ENCODE measurements at places on chromosomes 3 and 15.

GRCh38 chr15:26842391-26842790 is 24.5 kb upstream of the GABRA5 start:
- no peak for DNase-seq

DNA sequence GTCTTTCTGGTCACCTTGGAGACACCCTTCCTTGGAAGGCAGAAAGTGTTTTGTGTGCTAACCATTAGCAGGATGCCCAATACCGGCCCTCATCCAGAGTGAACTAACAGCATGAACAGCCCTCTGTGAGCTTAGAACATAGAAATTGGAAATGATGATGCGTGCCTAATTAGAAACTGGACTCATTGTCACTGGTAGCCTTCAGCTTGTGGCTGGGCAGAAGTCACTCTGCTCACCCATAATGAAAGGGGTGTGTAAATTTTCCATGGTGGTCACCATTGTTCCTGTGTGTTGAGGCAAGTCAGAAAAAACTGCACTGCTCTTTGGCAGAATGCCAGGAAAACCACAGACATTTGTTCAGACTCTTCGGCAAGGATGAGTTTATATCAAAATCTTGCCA is 74.7 kb upstream of the CNTN4 start:
- DNase-seq, result peak; percentile 19

DNA sequence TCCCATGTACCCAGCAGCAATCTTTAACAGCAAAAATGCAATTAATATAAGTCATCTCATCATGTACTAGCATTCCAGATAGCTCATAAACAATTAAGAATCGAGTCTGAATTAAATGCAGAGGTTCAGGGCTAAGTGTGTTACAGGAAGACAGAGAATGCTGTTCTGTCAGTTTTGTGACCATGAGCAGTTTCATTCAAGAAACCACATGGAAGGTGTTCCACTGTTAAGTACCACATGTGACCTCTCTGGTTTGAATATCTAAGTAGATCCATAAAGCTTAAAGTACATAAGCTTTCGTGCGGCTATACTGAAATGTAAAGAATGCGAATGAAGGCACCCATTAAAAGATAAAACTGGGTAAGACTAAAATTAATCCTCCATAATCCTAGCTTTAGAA is 272.3 kb downstream of the IL5RA start:
- DNase-seq, result no peak

GRCh38 chr3:37751967-37752648 is 109.6 kb upstream of the CTDSPL start:
- DNase-seq, result no peak

DNA sequence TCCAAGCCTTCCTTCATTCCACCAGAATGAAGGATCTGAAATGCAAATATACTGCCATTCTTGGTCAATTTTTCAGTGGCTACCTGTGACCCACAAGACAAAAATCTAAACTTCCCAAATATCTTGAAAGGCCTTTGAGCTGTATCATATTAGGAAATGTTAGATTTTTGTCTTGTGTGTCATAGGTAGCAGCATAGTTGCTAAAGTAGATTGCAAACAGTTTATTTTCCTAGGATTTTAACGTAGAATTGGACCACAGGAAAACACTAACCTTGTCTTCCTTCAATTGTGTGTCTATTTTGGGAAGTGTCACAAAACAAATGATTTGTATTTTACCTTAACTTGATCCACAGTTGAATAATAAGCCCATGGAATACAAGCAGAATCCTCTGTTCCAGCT is 42.4 kb downstream of the CP start:
- DNase-seq, result peak; percentile 33

- no peak for DNase-seq
These were observed 10.6 kb upstream of the WNT7A start for GRCh38 chr3:13890377-13891016.

- no peak for DNase-seq
These were observed 57.4 kb downstream of the TIGIT start for GRCh38 chr3:114351123-114351821.

GRCh38 chr3:112124907-112125607 is 8.0 kb downstream of the GCSAM start:
- no peak for DNase-seq

GRCh38 chr3:184085389-184085852 is 11.4 kb upstream of the HTR3E start:
- peak; percentile 27 for DNase-seq

GRCh38 chr3:159158213-159158612 is 356.4 kb downstream of the MFSD1 start:
- no peak for DNase-seq

DNA sequence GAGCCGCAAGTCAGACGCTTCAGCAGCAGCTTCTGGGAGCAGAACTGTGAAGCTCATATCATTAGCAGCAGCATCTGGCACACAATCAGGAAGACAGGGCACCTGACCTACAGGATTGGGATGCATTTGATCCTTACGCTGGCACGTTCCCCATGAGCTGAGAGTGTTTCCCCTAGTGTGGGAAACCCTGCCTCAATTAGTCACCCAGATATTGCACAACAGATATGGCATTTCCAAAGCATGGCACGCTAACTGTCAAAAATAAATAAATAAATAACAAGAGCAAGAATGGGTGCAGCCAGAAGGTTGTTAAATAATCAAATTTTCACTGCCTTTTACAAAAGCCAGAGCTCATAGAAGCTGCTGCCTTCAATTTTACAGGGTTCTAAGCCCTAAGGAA is 189.6 kb upstream of the THBS1 start:
- no peak for DNase-seq

- DNase-seq, result no peak
These were observed 42.4 kb downstream of the LNP1 start for GRCh38 chr3:100443690-100444089.

DNA sequence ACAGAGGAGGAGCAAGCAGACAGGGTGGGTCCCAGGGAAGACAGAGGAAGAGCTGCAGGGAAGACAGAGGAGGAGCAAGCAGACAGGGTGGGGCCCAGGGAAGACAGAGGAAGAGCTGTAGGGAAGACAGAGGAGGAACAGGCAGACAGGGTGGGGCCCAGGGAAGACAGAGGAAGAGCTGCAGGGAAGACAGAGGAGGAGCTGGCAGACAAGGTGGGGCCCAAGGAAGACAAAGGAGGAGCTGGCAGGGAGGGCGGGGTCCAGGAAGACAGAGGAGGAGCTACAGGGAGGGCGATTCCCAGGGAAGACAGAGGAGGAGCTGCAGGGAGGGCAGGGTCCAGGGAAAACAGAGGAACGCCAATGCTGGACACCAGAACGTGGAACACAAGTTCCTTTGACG is 66.5 kb downstream of the PLXNA1 start:
- no peak for DNase-seq

- DNase-seq, result peak; percentile 40
These were observed 1.4 kb downstream of the PFN2 start for GRCh38 chr3:149969110-149969939.

DNA sequence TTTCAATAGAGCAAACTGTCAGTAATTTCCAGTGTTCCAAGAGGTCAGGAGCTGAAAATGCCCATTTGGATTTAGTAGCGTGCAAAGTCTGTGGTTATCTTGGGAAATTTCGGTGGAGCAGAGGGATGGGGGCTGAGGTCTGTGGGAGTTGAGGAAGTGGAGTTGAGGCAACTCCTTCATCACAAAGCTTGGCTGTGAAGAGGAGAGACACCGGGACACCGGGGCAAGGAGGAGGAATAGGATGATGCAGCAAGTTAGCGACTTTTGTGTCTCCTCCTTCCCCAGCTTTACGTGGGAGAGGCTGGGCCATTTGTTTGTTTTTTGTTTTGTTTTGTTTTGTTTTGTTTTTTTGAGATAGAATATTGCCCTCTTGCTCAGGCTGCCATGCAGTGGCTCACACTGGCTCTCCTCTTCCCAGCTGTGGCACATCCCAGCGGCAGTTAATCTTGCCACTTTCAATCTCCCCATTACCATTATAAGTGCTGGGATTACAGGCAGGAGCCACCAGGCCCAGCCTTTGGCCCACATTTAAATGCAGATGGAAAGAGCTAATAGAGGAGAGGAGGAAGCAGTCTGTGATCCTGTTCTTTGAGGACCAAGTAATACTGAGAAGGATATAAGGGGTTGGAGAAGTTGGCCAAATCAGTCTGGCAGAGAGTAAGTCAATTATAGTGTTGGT is 47.1 kb downstream of the CRTC3 start:
- DNase-seq, result no peak

DNA sequence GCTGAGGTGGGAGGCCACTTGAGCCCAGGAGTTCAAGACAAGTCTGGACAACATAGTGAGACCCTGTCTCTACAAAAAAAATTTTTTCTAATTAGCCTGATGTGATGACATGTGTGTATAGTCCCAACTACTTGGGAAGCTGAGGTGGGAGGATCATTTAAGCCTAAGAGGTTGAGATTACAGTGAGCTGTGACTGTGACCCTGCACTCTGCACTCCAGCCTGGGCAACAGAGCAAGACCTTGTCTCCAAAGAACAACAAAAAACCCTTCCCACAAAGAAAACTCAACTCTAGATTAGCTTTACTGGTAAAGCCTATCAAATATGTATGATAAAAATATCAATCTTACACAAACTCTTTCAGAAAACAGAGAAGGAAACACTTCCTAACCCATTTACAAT is 68.5 kb downstream of the ZNF148 start:
- no peak for DNase-seq

GRCh38 chr3:55605443-55606236 is 118.5 kb upstream of the WNT5A start:
- DNase-seq, result no peak

GRCh38 chr3:88596451-88596850 is 446.7 kb downstream of the C3orf38 start:
- DNase-seq, result no peak

- no peak for DNase-seq
These were observed 12.7 kb downstream of the CSPG5 start for GRCh38 chr3:47565734-47566550.

DNA sequence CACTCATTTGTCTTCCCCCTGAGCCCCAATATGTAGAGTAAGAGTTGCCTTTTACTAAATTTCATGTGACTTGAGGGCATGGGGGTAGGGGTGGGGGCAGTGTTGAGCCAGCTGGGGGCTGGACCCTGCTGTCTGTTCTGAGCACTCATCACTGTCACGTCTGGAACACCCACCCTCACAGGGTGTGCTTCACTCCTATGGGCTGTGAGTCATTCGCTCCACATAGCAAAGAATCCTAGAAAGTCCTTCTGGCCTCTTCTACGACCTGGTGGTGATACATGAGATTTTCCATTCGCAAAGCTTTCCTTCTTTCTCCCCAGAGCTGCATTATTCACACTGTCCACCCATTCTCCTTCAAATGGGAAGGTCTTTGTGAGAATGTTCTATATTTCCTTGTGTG is 43.6 kb upstream of the MGLL start:
- no peak for DNase-seq

DNA sequence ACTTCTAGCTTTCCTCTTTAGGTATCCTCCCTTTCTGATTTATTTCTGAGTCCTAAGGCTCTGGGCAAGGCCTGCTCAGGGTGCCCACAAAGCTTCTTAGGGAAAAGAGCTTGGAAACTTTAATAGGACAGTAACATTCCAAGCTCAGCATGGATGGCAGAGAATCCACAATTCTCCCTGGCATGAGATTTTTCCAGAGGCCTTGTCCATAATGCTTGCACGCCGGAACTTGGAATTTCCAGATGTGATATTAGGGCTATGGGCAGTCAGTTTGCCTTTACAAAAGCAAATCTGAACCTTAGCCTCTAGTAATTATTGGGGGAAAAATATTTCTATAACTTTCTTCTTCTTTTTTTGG is 139.0 kb upstream of the RBMS3 start:
- no peak for DNase-seq

DNA sequence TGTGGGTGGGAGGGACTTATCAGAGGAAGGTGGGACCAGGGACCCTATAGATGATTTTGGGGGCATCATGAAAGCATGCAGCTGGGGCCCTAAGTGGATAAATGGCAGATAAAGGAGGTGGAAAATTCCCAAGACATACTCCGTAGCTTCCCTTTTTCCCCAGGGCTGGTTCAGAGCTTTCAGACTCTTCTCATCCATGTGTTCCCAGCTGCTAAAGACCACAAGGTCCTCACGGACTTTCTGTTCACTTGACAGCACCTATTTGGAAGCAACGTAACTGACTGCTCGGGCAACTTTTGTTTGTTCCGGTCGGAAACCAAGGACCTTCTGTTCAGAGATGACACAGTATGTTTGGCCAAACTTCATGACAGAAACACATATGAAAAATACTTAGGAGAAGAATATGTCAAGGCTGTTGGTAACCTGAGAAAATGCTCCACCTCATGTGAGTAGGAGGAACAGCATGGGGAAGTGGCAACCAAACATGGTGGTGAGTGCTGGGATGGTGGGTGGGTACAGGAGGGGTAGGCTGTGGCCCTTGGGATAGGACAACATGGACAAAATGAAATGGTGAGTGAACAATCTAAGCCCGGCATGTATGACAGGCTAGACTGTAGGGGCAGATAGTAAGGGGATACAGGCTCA is 28.7 kb upstream of the SRPRB start:
- no peak for DNase-seq

DNA sequence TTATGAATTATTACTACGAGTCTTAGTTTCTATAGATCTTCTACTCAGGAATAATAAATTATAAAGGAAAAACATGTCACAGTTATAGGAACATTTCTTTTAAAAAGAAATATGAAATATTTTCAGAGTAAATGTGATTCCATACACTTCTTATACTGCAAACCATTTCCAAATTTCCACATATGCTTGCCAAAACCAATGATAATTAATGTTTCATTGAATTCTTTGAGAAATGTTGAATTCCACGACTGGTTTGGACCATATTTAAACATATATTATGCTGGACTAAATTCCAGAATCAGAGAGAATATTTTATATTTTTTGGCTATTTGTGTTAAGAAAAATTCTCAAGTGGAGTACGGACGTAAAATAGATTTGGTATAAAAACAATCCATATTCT is 144.6 kb downstream of the EPHA3 start:
- no peak for DNase-seq

DNA sequence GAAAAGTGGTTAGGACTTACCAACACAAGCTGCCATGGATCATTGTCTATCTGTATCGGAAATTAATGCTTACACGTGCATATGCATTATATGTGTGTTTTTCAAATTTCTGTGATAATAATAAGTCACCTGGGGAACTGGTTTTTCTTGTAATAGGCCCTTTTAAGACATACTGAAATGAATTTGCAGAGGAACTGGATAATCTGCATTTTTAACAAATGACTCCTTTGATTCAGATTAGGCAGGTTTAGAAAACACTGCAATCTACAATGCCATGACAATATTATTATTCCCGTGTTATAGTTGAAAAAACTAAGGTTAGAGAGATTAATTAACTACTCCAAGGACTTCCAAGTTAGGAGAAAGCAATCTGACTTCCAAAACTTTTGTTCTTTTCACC is 23.4 kb downstream of the STRIT1 start:
- no peak for DNase-seq

DNA sequence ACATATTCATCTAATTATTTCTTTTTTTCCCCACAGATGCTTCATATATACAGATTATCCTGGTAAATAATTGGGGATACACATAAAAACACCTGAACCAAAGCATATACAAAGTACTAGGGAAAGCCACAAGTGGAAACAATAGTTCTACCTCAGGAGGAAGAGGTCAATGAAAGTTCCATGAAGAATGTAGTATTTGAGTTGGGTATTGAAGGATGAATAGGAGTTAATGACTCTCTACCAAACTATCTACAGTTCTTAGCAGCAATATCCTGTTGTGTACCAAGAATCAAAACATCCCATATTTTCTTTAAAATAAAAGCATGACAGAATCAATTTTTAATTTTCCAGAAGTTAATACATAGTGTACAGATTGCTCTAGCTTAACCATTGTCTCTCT is 78.9 kb downstream of the STAC start:
- no peak for DNase-seq
